CD14-positive monocyte (primary cell): ENCODE measurements at places on chromosomes 3 and 15. TPM values are rescaled to one million over a fixed set of nuclear protein-coding genes. Genes with fewer than 3 reads are reported as not detected.

CHRD gene
- not detected for polyA plus RNA-seq

ST8SIA2 gene
- not detected in 2 replicates for polyA plus RNA-seq

NEDD4 gene
- polyA plus RNA-seq, result 3.8 TPM

TMEM212 gene
- polyA plus RNA-seq, result not detected

HYAL1 gene
- polyA plus RNA-seq, result not detected

CLRN1 gene
- not detected for polyA plus RNA-seq

P2RY12 gene
- 3.0 TPM for polyA plus RNA-seq

XCR1 gene
- 0.05 TPM for polyA plus RNA-seq

FOXL2 gene
- not detected for polyA plus RNA-seq

CEMIP gene
- polyA plus RNA-seq, result not detected

DUSP7 gene
- 36.8 and 43.7 TPM in 2 replicates for polyA plus RNA-seq

AGBL1 gene
- polyA plus RNA-seq, result not detected

DNA sequence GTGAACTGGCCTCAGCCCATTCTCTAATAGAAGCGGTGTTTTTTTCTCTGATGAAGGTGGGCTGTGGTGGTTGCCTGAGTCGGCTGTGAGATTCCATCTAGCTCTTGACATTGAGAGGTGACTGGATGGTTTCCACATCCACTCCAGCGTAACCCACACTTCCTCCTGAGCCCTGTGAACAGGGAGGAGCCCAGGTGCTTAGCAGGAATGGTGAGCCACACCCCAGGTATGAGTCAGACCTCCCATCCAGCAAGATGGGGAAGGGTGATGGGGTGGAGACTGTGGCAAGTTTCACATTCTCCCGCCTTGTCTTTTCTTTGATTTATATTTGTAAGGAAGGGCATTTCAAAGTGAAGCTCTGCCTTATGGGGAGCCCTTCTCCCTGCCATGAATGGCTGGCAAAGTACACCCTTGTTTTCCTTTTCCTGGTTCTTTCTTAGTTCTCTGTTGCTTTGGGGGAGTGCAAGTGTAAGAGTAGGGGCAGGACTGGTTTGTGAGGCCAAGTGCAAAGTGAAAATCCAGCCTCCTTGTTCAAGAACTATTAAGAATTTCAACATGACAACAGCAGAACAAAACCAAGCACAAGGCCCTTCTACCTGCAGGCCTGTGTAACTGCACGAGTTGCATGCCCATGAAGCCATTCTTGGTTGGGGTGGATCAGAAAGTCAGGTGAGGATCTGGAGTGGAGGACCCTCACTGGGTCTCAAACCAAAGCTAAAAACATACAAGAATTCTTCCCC lies 4.6 kb upstream of the TPRG1 start:
- no peak for DNase-seq
- H3K36me3 ChIP-seq, result no peaks in the 10 kb centered on the region
- no peaks in the 10 kb centered on the region for H3K4me1 ChIP-seq
- H3K27me3 ChIP-seq, result no peaks in the 10 kb centered on the region
- H3K27ac ChIP-seq, result no peak overlapping the region

DNA sequence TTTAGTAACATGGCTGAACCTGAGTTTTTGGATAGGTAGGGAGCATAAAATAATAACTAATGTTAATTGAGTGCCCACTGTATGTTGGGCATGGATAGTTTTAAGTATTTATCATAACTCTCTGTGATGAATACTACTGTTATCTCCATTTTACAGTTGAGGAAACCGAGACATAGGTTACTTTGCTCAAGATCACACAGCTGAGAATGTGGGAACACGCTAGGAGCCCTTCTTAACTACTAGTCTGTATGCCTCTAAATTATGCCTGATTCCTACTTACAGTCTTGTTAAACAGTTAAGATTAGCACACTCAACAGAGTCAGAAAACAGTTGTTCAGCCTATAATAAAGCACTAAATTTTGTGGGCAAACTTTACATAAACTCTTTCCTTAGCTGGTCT lies 2.0 kb upstream of the SIAH2 start:
- peaks cover 30% of the 10 kb centered on the region for H3K4me1 ChIP-seq
- H3K4me3 ChIP-seq, result no peak overlapping the region
- H3K27ac ChIP-seq, result no peak overlapping the region
- no peaks in the 10 kb centered on the region for H3K27me3 ChIP-seq

GRCh38 chr15:29682361-29682760 lies 139.9 kb downstream of the TJP1 start:
- H3K27me3 ChIP-seq, result no peaks in the 10 kb centered on the region
- H3K27ac ChIP-seq, result no peak overlapping the region
- no peaks in the 10 kb centered on the region for H3K36me3 ChIP-seq
- H3K4me3 ChIP-seq, result no peak overlapping the region
- DNase-seq, result no peak

- H3K4me1 ChIP-seq, result peaks cover 76% of the 10 kb centered on the region
- no peaks in the 10 kb centered on the region for H3K27me3 ChIP-seq
- no peak overlapping the region for H3K27ac ChIP-seq
- no peak overlapping the region for H3K4me3 ChIP-seq
Observed at GRCh38 chr3:153245661-153246060, 83.6 kb downstream of the RAP2B start.

- H3K4me3 ChIP-seq, result no peak overlapping the region
- DNase-seq, result no peak
- H3K27me3 ChIP-seq, result no peaks in the 10 kb centered on the region
- H3K4me1 ChIP-seq, result peaks cover 3% of the 10 kb centered on the region
- H3K27ac ChIP-seq, result no peak overlapping the region
- H3K36me3 ChIP-seq, result no peaks in the 10 kb centered on the region
Observed at GRCh38 chr3:72157748-72158638, 373.0 kb upstream of the PROK2 start.

GRCh38 chr15:75149867-75150709 lies 51.6 kb upstream of the C15orf39 start:
- H3K27ac ChIP-seq, result no peak overlapping the region
- H3K27me3 ChIP-seq, result no peaks in the 10 kb centered on the region
- peak overlapping the region; percentile 15 for H3K4me3 ChIP-seq
- H3K4me1 ChIP-seq, result peaks cover 57% of the 10 kb centered on the region
- DNase-seq, result peak; percentile 58
- H3K36me3 ChIP-seq, result no peaks in the 10 kb centered on the region

DNA sequence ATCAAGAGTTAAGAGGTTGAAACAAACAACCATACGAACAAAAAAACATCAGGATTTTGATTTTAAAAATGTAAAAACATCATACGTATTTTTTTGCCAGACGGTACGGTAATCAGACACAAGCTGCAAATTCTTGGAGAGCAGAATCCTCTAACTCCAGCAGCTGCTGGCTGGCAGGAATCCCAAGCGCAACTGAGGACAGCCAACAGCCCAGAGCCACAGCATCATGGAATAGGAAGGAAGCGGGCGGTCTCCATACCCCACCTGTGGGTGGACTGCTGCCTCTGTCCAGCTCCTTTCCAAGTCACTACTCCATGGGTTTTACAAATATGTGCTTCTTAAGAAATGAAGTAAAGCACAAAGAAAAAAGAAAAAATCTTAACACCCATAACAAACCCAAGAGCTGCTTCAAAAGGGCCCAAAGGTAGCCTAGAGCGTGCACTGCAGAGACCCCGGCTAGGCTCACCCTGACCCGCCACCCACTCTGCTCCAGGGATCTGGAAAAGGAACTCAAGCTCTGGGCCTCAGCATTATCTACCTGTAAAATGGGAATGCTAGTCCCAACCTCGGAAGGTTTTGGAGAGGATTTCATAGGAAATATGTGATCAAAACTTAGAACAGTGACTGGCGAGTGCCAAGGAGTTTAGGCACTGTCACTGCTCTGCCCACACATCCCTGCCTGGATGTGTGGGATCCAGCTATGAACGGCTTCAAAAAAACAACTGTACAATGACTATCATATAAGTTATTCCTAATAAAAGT lies 33.4 kb downstream of the ZXDC start:
- H3K36me3 ChIP-seq, result peaks cover 60% of the 10 kb centered on the region
- no peaks in the 10 kb centered on the region for H3K27me3 ChIP-seq
- no peak for DNase-seq
- no peak overlapping the region for H3K4me3 ChIP-seq
- H3K27ac ChIP-seq, result no peak overlapping the region

- no peaks in the 10 kb centered on the region for H3K36me3 ChIP-seq
- peaks cover 14% of the 10 kb centered on the region for H3K4me1 ChIP-seq
- no peak overlapping the region for H3K27ac ChIP-seq
- DNase-seq, result no peak
- H3K4me3 ChIP-seq, result no peak overlapping the region
- peaks cover 98% of the 10 kb centered on the region for H3K27me3 ChIP-seq
Observed at GRCh38 chr15:58063614-58064013, 1.9 kb downstream of the ALDH1A2 start.

DNA sequence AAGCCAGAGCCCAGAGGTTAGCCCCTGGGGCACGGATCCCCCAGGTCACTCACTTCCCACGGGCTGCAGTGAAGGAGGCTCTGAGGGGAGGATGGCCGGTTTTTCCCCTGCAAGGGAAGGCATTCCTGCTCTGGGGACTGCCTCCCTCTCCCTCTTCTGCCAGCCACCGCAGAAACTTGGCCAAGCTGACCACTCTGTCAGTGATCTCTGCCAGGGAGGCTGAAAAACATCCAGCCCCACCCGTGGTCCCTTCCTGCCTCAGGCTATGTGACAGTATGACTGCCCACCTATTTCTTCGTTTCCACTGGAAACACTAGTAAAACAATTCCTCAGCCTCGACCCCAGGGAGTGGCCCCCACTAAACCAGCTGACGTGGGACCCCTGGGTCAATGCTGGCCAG lies 14.6 kb upstream of the FANCD2 start:
- H3K27ac ChIP-seq, result no peak overlapping the region
- H3K4me3 ChIP-seq, result no peak overlapping the region
- no peaks in the 10 kb centered on the region for H3K27me3 ChIP-seq
- no peak for DNase-seq

- no peaks in the 10 kb centered on the region for H3K27me3 ChIP-seq
- H3K36me3 ChIP-seq, result no peaks in the 10 kb centered on the region
- DNase-seq, result no peak
- H3K4me3 ChIP-seq, result no peak overlapping the region
Observed at GRCh38 chr3:102441832-102442231, 7.0 kb downstream of the ZPLD1 start.

DNA sequence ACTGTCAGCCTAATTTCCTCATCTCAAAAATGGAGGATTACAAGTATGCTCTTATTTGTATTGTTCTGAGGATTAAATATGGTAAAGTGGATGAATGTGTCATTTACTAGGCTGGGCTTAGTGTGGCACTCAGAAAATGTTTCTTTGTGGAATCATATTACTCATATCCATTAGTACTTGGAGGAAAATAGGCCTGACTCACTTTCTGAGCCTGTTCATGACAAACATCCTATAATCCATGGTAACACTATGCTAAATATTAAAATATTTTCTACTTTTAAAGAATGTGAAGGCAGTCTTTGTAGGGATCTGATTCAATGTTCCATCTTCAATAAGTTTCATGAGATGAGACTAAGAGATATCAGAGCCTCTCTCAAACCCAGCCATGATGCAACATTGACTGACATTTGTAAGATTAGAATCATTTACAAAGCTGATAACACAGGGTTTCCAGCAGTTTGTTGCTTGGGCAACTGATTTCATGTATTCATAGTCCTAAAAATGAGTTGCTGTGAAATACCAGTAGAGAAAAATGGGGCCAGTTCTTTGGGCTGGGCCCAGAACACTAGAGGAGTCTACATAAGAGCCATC lies 1048.5 kb downstream of the NTRK3 start:
- no peaks in the 10 kb centered on the region for H3K36me3 ChIP-seq
- H3K27ac ChIP-seq, result no peak overlapping the region
- H3K4me1 ChIP-seq, result no peaks in the 10 kb centered on the region
- DNase-seq, result no peak

- H3K27ac ChIP-seq, result no peak overlapping the region
- H3K27me3 ChIP-seq, result no peaks in the 10 kb centered on the region
- no peak overlapping the region for H3K4me3 ChIP-seq
- H3K4me1 ChIP-seq, result peaks cover 4% of the 10 kb centered on the region
- no peak for DNase-seq
Observed at GRCh38 chr15:39078026-39078425, 502.9 kb upstream of the THBS1 start.

- H3K27me3 ChIP-seq, result no peaks in the 10 kb centered on the region
- no peaks in the 10 kb centered on the region for H3K4me1 ChIP-seq
- no peak for DNase-seq
- peak overlapping the region; percentile 7 for H3K27ac ChIP-seq
- H3K4me3 ChIP-seq, result no peak overlapping the region
Observed at GRCh38 chr15:89615135-89615534, 39.9 kb downstream of the TICRR start.

DNA sequence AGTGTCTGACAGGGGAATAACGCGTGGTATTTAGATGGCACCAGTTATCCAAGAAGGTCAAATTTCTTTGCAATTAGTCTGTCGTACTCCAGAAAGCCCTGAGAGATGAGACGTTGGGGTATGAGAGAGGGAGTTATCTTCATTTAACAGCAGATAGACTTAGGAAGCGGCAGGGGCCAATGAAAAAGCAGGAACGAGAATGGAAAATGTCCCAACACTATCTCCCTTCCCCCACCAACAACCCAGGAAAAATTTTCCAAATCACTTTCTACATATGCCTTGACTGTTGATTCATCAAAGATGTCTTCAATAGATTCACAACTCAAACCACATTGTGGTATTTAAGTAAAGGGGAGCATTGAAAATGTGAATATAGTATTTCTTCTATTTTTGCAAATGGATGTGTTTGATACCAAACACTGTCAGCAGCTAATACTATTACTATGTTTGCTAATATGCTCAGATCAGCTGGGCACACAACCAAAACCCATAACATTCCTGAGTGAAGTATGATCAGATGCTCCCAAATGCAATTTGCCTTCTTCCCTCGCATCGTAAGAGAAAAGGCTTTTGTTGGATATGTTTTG lies 13.3 kb upstream of the GREM1 start:
- H3K27ac ChIP-seq, result no peak overlapping the region
- peaks cover 36% of the 10 kb centered on the region for H3K4me1 ChIP-seq
- no peaks in the 10 kb centered on the region for H3K27me3 ChIP-seq
- no peak for DNase-seq

- no peak overlapping the region for H3K27ac ChIP-seq
- no peaks in the 10 kb centered on the region for H3K27me3 ChIP-seq
- DNase-seq, result no peak
Observed at GRCh38 chr3:145175626-145176025, 985.4 kb downstream of the PLOD2 start.

DNA sequence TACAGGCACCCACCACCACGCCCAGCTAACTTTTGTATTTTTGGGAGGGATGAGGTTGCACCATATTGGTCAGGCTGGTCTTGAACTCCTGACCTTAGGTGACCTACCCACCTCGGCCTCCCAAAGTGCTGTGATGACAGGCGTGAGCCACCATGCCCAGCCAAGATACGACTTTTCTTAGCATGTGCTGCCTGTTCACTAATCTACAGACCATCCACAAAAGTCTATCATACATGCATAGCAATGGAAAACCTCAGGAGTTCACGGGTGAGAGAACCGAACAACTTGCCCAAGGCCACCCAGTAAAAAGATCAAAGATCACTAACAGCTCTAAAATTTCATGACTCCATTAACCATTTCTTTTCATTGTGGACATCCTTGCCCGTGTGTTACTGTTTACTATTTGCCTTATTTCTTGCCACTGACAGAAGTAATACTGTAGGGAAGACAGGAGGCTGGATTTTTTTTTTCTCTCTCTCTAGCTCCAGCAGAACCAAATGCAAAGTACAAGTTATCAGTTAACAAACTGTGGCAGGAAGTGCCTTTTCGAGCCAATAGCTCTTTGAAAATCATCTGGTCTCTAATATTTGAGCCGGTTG lies 92.3 kb downstream of the FOXP1 start:
- no peaks in the 10 kb centered on the region for H3K27me3 ChIP-seq
- no peak for DNase-seq
- H3K27ac ChIP-seq, result no peak overlapping the region

GRCh38 chr15:87704276-87704675 lies 552.3 kb downstream of the NTRK3 start:
- no peaks in the 10 kb centered on the region for H3K36me3 ChIP-seq
- H3K4me1 ChIP-seq, result no peaks in the 10 kb centered on the region
- no peaks in the 10 kb centered on the region for H3K27me3 ChIP-seq
- no peak overlapping the region for H3K4me3 ChIP-seq

- peaks cover 30% of the 10 kb centered on the region for H3K27me3 ChIP-seq
- peaks cover 40% of the 10 kb centered on the region for H3K36me3 ChIP-seq
- no peak overlapping the region for H3K4me3 ChIP-seq
- H3K4me1 ChIP-seq, result peaks cover 26% of the 10 kb centered on the region
Observed at GRCh38 chr15:40285151-40285550, 2.3 kb upstream of the ANKRD63 start.
